ENCODE measurements at places on chromosomes 13 and 19.

- DNase-seq: no peak
Observed at GRCh38 chr19:46520616-46521015, 24.9 kb upstream of the PNMA8B start.

DNA sequence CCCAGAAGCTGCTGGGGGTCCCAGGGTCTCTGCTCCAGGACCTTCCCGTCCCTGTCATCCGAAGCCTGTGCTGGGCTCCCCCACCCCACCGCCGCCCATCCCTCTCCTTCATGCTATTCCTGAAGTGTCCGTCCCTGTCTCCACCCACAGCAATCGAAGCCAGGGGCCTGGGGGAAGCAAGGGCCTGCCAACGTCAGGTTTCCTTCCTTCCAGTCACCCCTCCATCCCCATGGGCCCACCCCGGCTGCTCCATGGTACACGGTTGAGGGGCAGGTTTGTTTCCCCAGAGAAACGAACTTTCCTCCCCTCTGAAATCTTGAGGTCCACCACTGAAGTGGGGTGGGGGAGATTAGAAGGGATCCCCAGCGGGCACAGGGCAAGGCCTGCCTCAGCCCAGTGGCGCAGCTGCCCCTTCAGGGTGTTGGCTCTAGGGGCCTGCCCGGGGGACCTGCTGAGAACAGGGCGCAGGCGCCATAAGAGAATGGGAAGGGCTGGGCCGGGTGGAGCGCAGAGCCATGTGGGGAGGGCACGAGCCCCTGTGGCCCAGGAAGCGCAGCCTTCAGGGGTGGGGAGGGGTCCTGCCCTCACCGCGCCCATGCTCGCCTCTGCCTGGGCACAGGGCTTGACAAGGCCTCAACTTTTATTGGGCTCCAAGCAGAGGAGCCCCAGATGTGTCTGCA is 16.1 kb downstream of the CEBPG start:
- DNase-seq: no peak

- no peak for DNase-seq
Observed at GRCh38 chr13:63731896-63732295, 2316.2 kb upstream of the PCDH20 start.

DNA sequence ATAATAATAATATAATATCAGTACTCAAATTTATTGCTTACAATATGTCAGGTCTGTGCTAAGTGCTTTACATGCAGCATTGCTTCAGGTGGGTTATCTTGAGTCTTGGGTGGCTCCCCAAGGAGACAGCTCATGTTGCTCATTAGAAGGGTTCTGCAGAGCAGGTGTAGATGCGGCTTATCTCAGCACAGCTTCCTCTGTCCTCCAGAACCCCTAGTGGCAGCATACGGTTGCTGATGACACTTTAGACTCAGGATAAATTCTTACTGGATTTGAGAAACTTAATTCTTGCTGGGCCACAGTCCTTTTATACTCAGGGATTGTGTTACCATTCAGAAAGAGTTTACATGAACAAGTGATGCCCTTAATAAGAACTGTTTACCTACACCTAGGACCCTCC is 8.9 kb downstream of the COG3 start:
- no peak for DNase-seq

GRCh38 chr13:30396434-30397075 is 25.7 kb upstream of the UBE2L5 start:
- no peak for DNase-seq

GRCh38 chr19:43784241-43784980 is 3.6 kb upstream of the KCNN4 start:
- peak; percentile 89 for DNase-seq

DNA sequence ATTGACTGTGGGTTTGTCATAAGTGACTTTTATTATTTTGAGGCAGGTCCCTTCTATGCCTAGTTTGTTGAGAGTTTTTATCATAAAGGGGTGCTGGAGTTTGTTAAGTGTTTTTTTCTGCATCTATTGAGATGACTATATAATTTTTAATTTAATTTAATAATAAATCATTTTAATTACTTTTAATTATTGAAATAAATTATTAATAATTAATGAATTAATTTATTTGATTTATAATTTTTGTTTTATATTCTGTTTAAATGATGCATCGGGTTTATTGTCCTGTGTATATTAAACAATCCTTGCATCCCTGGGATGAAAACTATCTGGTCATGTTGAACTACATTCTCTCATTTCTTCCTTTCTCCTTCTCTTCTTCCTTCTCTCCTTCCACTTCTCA is 1352.2 kb upstream of the PRR20A start:
- no peak for DNase-seq

GRCh38 chr13:63737418-63737817 is 2321.8 kb upstream of the PCDH20 start:
- no peak for DNase-seq

- DNase-seq: no peak
Observed at GRCh38 chr19:53875602-53876325, 6.2 kb upstream of the PRKCG start.

GRCh38 chr13:83716121-83716520 is 166.2 kb downstream of the SLITRK1 start:
- DNase-seq: no peak

DNA sequence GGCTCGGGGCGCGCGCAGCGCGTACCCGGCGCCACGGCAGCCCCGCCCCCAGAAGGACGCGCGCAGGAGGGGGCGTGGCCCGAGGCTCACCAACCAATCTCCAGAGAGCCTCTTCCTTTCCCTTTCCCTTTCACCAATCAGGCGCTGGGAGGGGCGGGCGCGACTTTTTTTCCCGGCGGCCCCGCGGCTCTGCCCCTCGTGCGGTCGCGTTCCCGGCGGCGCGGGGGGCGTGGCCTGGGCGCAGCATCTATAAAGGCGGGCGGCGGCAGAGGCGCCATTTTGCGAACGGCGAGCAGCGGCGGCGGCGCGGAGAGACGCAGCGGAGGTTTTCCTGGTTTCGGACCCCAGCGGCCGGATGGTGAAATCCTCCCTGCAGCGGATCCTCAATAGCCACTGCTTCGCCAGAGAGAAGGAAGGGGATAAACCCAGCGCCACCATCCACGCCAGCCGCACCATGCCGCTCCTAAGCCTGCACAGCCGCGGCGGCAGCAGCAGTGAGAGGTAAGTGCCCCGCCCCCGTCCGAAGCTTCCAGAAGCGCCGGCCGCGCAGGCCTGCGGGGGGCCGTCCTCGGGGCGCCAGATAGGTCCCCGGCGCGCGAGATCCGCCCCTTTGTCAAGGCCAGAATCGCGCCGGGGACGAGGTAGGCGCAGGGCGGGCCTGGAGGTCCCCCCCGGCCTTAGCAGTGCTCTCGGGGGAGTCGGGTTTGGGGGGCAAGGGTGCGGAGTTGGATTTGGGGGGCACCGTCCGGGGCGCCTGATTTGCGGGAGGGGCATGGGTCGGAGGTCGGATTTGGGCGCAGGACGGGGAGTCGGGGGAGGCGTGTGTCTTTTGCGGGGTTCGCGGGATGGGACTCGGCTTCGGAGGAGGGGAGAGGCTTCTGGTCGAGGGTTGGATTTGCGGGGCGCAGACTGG is 12.5 kb downstream of the PEAK3 start:
- peak; percentile 99 for DNase-seq

DNA sequence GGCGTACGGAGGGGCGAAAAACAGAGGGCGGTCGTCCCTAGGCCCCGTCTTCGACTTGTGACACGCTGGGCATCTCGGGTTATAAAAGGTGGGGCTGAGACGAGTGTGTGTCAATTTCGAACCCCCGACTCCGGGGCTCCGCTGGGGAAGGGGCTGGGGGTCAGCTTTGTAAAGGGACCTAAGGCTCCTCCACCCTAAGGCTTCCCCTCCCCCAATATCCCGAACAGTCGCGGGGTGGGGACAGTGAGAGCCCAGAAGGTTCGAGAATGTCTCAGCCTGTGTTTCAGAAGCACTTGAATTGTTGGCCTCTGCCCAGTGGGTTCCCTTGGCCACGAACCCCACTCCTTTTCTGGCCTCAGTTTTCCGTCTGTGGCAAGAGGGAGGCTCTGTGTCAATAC is 450 bp downstream of the SELENOW start:
- no peak for DNase-seq

DNA sequence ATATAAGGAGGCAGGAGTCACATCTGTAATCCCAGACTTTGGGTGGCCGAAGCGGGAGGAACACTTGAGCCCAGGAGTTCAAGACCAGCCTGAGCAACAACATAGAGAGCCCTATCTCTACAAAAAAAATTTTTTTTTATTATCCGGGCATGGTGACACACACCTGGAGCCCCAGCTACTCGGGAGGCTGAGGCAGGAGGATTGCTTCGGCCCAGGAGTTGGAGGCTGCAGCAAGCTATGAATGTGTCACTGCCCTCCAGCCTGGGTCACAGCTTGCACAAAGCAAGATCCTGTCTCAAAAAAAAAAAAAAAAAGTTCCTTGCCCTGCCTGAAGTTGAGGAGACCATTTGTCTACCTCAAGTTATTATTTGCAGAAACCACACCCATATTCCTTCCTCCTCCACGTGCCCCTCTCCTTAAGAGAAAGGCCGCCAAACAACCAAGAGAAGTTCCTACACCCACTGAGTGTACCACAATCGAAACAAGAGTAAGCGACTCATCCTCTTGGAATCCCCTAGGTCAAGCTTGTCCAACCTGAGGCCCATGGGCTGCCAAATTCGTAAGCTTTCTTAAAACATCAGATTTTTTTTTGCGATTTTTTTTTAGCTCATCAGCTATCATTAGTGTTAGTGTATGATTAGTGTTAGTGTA is 2.2 kb downstream of the ABCC4 start:
- DNase-seq: peak; percentile 40

DNA sequence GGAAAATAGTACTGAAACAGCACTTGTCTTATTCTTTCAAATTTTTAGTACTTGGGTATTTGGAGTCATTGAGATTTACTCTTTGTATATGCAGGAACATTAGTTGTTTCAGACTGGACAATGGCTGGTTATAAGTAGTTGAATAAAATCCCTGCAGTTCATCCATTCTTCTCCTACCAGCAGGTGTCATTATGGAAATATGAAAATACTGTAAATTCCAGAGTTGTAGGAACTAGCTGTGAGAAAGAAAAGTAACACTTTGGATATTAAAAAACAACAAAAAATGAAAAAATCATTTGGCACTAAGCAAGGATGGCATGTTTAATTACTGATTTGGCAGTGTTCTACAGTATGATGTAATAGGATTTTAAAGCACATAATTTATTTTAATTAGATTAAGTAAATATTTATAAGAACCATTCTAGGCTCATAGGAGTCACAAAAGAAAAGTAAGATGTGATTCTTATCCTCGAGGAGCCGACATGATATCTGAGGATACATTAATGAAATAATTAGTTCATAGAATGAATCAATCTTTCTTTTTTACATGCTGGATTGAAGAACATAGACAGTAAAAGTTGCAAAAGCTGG is 155.3 kb downstream of the KCNRG start:
- DNase-seq: no peak

DNA sequence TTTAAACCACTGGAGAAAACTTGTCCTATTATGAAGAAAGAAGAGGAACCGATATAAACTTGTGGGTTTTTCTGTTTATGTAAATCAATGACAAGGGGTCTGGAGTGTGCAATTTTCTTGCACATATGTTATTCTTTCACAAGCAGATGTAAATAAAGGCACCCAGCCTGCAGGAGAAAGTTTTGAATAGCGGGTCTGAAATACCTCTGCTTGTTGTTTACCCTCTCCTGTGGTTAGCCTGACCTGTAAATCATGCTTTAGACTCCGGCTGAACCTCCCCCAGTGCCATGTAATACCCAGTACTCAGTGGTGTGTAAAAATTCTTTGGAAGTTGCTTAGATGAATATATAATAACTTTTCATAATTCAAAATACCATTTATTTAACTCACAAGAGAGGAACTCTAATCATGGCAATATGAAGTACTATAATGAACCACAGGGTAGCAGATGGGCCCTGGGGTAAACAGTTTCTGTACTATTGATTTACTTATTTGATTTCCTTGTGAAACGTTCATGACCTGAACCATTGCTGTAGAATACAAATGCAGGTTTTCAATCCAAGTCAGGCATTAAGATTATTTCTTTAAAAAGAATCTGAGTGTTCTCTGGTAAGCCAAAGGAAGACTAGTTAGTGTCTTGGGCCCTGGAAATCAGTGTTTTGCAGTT is 245.1 kb downstream of the LMO7 start:
- DNase-seq: no peak

DNA sequence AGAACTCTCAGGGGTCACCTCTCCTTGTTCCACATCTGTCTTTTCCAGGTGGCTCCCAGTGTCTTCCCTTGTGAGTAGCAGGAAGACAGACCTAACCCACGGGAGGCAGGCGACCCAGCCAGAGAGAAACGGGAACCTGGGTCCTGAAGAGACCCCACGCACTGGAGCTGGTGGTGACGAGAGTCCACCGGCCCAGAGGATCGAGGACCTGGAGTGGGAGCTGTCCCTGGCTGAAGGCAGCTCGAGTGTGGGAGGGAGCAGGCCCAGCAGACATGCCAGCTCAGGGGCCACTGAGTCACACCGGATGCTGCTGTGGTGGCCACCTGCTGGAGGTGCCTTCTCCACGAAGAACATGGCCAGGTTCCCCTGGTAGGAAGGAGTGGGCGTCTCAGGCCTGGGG is 66.5 kb upstream of the ATP12A start:
- DNase-seq: no peak

- no peak for DNase-seq
Observed at GRCh38 chr19:11323601-11324078, 15.8 kb downstream of the RAB3D start.

DNA sequence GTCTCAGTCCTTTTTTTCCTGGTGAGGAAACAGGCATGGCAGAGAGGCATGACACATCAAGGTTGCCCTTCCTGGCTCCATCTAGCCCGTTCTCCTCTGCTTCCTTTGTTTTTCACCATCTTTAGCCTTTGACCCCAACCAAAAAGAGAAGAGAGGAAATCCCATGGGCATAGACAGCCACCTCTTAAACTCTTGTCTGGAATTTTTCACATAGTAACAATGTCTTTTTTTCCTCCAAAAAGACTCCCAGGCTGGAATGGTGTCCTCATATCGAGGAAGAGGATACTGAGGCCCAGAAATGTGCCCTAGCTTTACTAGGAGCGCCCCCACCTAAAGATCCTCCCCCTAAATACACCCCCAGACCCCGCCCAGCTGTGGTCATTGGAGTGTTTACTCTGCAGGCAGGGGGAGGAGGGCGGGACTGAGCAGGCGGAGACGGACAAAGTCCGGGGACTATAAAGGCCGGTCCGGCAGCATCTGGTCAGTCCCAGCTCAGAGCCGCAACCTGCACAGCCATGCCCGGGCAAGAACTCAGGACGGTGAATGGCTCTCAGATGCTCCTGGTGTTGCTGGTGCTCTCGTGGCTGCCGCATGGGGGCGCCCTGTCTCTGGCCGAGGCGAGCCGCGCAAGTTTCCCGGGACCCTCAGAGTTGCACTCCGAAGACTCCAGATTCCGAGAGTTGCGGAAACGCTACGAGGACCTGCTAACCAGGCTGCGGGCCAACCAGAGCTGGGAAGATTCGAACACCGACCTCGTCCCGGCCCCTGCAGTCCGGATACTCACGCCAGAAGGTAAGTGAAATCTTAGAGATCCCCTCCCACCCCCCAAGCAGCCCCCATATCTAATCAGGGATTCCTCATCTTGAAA is at the start of gene GDF15:
GDF15 (plus strand) TSS at position 484 of the 868 bp plus-strand sequence; CDS start at position 516, 32 bp downstream.
- peak; percentile 63 for DNase-seq

GRCh38 chr13:31011901-31012654 is 79.6 kb downstream of the TEX26 start:
- no peak for DNase-seq

- DNase-seq: no peak
Observed at GRCh38 chr19:54434112-54434872, 14.7 kb upstream of the LENG8 start.

GRCh38 chr19:14146789-14147216 is 10.4 kb upstream of the ASF1B start:
- peak; percentile 9 for DNase-seq

Measured in urothelium cell line (cell line).